Vagina (tissue), 2 donors: ENCODE measurements at places on chromosomes 2 and 18.

DNA sequence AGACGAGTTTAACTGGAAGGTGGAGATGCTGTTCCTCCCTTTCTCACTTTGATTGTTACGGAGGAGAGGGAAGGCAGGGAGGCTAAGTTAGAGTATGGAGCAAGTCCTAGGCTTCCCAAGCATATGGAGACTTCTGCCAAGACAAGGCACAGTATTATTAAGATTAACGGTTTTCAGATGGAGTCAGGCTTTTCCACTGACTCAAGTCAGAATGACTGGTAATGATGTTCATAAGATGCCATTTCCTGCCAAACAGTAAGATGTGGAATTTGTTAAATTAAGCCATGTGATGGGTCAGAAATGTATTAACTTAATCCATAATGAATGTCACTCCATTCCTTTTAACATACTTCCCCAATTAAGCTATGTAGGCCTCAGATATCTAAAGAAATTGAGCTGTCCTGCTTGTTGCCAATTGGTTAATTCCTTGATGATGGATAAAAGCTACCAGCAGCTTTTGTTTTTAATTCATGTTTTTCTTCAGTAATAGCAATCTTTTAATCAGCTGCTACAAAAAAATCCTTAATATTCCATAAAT lies 383.7 kb downstream of the ZNF521 start:
- DNase-seq = no peak

- DNase-seq = no peak
These were observed 6.9 kb upstream of the EPB41L5 start for GRCh38 chr2:120005834-120006521.

DNA sequence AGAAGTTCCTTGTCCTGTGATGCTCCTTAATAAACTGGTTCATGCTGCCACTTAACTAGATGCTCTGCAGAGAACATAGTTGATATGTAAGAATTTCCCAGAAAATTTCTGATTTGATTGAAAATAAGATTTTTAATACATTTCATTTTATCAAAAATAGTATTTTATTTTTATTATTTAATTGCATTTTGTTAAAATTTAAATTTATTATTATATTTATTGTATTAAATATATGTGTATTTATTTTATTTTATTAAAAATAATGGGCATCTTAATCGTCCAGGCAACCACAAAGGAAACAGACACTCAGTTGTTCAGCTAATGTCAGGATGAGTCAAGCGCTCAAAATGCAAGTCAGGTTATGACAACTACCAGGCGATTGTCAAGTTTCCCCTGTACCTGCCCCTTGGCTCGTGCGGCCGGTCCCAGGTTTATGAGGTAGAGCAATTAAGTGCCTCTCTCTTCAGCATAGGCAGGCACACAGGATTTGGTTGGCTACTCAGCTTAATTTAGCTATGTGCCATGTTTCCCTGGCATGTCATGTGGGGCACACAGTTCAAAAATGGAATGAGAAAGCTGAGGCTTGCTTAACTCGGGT lies 361.2 kb downstream of the RND3 start:
- no peak for DNase-seq

GRCh38 chr2:19835781-19836281 lies 66.0 kb downstream of the TTC32 start:
- DNase-seq = no peak

DNA sequence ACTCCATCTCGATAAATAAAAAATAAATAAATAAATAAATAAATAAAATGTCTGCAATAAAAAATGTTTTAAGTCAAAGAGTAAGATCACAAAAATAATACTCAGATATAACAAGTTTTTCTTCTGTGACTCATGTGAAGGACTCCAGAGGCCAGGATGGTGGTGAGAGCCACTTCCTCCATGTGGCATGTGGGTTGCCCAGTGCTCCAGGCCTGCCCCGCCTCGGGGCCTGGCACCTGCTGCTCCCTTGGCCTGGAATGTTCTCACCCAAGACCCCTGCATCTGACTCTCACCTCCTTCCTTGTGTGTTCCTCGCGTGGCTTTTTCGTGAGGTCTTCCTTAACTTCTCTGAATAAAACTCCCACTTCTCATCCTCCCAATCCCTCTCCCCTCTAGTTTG lies 77.4 kb upstream of the LDLRAD4 start:
- no peak for DNase-seq

DNA sequence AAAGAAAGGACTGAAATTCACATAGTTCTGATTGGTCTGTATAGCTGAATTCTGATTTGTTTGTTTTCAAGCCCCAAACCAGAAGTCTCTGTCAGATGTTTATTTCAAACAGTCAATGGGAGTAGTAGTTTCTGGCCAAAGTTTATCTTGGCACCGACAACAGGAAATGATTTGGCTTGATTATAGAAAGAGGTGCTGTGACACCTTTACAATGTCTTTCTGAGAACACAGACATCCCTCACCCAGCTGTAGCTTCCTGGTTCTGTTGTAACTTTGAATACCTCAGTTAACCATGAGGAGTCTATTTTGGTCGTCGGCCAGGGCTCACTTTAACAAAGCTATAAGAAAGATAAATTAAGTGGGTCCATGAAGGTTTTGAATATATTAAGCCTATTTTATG lies 545.0 kb upstream of the ZNF804A start:
- no peak for DNase-seq

DNA sequence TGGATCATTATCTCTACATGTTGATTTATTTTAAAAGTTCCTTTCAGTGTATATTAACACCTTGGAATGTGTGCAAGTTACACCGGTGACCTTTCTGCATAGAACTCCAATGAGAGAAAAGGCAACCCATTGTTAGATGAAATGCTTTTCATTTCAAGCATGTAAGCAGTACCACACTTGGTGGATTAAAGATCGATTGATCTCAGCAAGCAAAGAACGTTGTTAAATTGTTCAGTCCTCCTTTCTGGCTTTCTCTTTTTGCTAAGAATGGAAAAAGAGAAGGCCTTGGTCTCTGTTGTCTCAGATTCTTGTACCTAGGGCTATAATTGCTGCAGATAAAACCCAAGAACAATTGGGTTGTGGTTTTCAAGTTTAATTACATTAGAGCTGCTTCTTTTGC lies 843.0 kb downstream of the DPP10 start:
- DNase-seq = no peak

- no peak for DNase-seq
These were observed 68.8 kb downstream of the LBH start for GRCh38 chr2:30300122-30300455.

GRCh38 chr18:39596891-39597290 lies 2031.3 kb upstream of the CELF4 start:
- no peak for DNase-seq

- no peak for DNase-seq
These were observed 662.6 kb upstream of the FAM98A start for GRCh38 chr2:34261701-34262100.

DNA sequence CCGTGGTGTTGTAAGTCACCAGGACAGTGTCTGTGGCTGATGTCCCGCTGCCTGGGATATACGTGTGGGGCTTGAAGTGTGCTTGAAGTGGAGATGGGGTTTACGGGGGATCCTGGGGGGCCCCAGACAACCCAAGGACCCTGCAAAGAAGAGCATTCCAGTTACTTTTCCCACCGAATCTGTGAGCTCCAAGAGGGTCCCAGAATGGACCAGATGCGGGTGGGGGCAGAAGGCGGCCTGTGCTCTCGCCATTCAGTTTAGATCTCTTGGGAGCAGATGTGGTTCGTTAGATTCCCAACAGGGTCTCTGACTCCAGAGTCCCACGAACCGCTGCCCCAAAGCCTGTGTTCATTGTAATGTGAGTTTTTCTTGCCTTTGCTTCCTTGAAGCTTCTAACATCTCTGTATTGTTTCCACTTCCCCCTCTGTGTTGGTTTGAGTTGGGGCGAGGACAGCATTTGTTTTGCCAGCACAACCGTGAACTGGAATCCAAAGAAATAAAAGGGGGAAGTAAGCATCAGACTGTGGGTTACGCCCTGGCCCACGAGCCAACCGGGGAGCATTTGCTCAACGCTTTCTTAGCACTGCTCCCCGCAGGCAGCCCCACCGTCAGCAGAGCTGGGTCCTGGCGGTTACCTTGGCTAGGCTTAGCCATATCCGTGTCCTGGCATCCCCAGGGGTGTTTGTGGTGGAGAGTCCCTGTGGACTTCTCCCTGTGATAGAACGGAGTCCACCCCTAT lies 92.1 kb downstream of the SH3BP4 start:
- DNase-seq = no peak
